ENCODE measurements at places on chromosomes 12 and 14. TPM values are rescaled to one million over a fixed set of nuclear protein-coding genes. Genes with fewer than 3 reads are reported as not detected.

- no peak for DNase-seq
Observed at GRCh38 chr12:112370199-112370598, 12.0 kb downstream of the HECTD4 start.

NEUROD4 gene
- total RNA-seq: not detected

LLPH gene
- 22.8 TPM for total RNA-seq

SPX gene
- not detected for total RNA-seq

CLEC12A gene
- total RNA-seq: not detected

LGMN gene
- 52.2 TPM for total RNA-seq

DAAM1 gene
- total RNA-seq: 44.2 TPM

Measured in mesothelial cell of epicardium (in vitro differentiated cells).